ENCODE measurements at places on chromosomes 3 and 15.
A peak's percentile ranks its signal among the peaks of the same experiment; 100 is the strongest.

- no peak for DNase-seq
- H3K4me1 ChIP-seq = no peaks in the 10 kb centered on the region
- peaks cover 18% of the 10 kb centered on the region for H3K27me3 ChIP-seq
- no peaks in the 10 kb centered on the region for H3K36me3 ChIP-seq
- no peak overlapping the region for H3K27ac ChIP-seq
These were observed 127.6 kb downstream of the RAB11A start for GRCh38 chr15:65996901-65997300.

DNA sequence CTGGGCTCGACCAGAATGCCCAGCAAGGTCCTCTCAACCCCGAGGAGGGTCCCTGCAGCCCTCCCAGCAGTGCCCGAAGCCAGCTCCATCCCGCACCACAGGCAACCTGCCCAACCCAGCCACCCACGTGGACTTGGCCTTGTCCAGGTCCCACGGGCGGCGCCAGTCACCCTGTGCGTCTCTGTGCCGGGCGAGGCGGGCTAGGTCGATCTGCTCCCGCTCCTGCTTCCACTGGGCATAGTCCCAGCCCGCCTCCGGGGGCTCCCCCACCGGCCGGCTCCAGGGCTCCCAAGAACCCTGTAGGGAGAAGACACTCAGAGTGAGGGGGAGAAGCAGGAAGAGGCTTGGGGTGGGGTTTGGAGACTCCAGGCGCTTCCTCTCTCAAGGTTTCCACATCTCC is 3.1 kb downstream of the CCDC9B start:
- H3K27ac ChIP-seq = no peak overlapping the region
- no peak for DNase-seq
- H3K27me3 ChIP-seq = peaks cover 1% of the 10 kb centered on the region
- peaks cover 33% of the 10 kb centered on the region for H3K4me1 ChIP-seq

GRCh38 chr15:66186049-66186825 is 67.3 kb downstream of the MEGF11 start:
- peaks cover 18% of the 10 kb centered on the region for H3K27me3 ChIP-seq
- no peaks in the 10 kb centered on the region for H3K4me1 ChIP-seq
- no peak overlapping the region for H3K4me3 ChIP-seq
- no peak for DNase-seq
- no peaks in the 10 kb centered on the region for H3K36me3 ChIP-seq
- no peak overlapping the region for H3K27ac ChIP-seq

- H3K36me3 ChIP-seq = no peaks in the 10 kb centered on the region
- DNase-seq = no peak
- peaks cover 3% of the 10 kb centered on the region for H3K4me1 ChIP-seq
- no peak overlapping the region for H3K4me3 ChIP-seq
These were observed 58.7 kb downstream of the TPRA1 start for GRCh38 chr3:127531821-127532220.

- H3K36me3 ChIP-seq = no peaks in the 10 kb centered on the region
- peaks cover 4% of the 10 kb centered on the region for H3K27me3 ChIP-seq
- no peak overlapping the region for H3K27ac ChIP-seq
- no peak for DNase-seq
- H3K4me1 ChIP-seq = no peaks in the 10 kb centered on the region
These were observed 340.0 kb downstream of the IL20RB start for GRCh38 chr3:137297770-137298169.

DNA sequence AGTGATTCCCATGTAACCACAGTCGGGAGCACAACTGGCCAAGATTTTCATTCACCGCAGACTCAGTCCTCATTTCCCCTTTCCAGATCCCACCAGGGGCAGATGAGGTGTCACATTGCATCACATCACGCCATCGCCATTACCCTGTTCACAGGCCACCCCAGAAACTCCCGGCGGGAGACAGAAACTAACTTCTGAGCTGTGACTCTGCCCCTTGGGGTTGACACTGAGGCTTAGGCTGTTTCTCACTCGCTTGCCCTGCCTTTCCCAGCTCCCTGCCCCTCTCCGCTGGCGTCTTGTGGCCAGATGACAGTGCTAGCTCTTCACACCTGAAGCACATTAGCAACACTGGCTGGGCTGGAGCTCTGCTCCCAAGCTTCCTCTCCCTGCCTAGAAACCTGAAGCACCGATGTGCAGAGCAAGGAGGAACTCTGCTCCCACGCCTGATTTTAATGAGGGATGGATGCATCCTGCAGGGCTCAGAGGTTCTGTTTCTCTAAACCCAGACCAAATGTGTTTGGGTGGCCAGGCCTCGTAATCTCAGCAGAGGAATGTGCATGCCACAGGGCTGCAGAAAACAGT is 88.8 kb upstream of the CTDSPL start:
- no peak overlapping the region for H3K4me3 ChIP-seq
- no peak for DNase-seq
- H3K36me3 ChIP-seq = no peaks in the 10 kb centered on the region
- no peak overlapping the region for H3K27ac ChIP-seq

GRCh38 chr3:134449277-134449676 is 36.5 kb downstream of the ANAPC13 start:
- no peak overlapping the region for H3K27ac ChIP-seq
- H3K4me1 ChIP-seq = no peaks in the 10 kb centered on the region
- peaks cover 11% of the 10 kb centered on the region for H3K36me3 ChIP-seq
- peaks cover 21% of the 10 kb centered on the region for H3K27me3 ChIP-seq
- DNase-seq = no peak

GRCh38 chr3:42535981-42536784 is 33.7 kb downstream of the VIPR1 start:
- no peaks in the 10 kb centered on the region for H3K27me3 ChIP-seq
- peak; percentile 31 for DNase-seq
- no peak overlapping the region for H3K4me3 ChIP-seq
- no peaks in the 10 kb centered on the region for H3K36me3 ChIP-seq
- peak overlapping the region; percentile 79 for H3K27ac ChIP-seq
- H3K4me1 ChIP-seq = peaks cover 44% of the 10 kb centered on the region

DNA sequence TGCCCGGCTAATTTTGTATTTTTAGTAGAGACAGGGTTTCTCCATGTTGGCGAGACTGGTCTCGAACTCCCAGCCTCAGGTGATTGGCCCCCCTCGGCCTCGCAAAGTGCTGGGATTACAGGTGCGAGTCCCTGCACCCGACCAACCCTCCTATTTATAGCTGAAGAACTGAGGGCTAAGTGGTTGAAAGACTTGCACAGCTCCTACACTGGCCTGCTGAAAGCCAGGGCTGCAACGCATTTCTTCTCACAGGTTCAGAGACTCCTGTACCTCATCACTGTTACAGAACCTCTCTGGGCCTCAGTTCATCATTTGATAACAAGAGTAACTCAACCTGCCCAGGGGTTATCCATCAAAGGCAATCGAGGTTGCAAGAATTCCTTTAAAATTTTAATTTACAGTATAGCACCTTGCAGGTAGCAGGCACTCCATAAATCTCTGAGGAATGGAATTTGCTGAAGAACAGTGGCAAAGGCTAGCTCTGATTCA is 626.5 kb upstream of the TBL1XR1 start:
- H3K36me3 ChIP-seq = no peaks in the 10 kb centered on the region
- H3K27ac ChIP-seq = no peak overlapping the region
- no peak overlapping the region for H3K4me3 ChIP-seq
- H3K4me1 ChIP-seq = peaks cover 3% of the 10 kb centered on the region

- H3K36me3 ChIP-seq = no peaks in the 10 kb centered on the region
- DNase-seq = peak; percentile 60
- no peak overlapping the region for H3K4me3 ChIP-seq
- H3K4me1 ChIP-seq = no peaks in the 10 kb centered on the region
These were observed 11.6 kb downstream of the MYL3 start for GRCh38 chr3:46851364-46852333.

DNA sequence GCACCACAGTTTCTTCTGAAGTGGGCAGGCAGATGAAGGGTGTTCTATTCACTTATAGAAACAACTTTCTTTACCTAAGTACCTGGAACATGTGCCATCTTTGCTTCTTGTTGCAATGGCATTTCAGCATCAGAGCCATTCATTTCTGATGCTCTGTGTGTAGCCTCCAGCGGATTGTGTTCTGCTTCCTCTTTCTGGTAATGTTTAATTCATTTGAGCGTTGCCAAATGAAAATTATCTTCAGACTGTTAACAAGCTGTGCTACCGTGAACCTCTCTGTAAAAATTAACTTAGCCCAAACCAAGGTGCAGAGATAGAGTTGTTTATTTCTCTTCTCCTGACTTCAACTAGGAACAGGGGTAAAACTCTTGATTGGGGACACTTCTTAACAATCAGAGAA is 302.0 kb downstream of the EDEM1 start:
- no peak for DNase-seq
- no peak overlapping the region for H3K27ac ChIP-seq
- no peak overlapping the region for H3K4me3 ChIP-seq
- H3K36me3 ChIP-seq = no peaks in the 10 kb centered on the region
- H3K27me3 ChIP-seq = peaks cover 15% of the 10 kb centered on the region

GRCh38 chr3:178097576-178097975 is 438.7 kb upstream of the KCNMB2 start:
- no peaks in the 10 kb centered on the region for H3K27me3 ChIP-seq
- no peak for DNase-seq
- H3K27ac ChIP-seq = no peak overlapping the region

DNA sequence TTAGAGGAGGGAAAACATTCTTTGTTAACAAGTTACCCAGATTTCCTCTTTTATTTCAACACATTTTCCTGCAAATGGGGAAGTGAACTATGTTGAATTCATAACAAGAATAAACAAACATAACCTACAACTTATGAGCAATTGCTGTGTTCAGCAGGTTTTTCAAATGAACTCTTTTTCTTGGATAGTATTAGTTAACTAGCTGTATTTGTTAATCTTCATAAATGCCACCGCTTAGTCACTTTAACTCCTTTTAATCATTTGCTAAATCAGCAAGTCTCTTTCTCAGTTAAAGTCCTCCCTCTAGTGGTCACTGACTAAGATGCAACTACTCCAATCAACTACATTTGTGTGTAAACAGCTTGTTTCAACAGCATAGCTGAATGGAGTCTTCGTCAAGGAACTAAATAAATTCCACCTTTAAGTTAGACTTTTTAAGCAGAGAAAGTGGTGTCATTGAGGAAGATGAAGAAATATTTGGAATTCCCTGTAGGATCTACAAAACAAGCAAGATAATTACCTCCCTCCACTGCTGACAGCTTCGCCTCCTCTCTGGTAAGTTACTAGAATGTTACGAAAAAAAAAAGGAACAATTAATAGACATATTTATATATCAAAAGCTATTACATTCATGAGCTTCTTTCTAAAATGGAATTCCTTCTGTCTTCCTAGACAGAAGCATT is 1122.0 kb downstream of the ROBO1 start:
- no peak overlapping the region for H3K27ac ChIP-seq
- no peaks in the 10 kb centered on the region for H3K36me3 ChIP-seq
- H3K4me1 ChIP-seq = no peaks in the 10 kb centered on the region
- no peak for DNase-seq
- H3K27me3 ChIP-seq = no peaks in the 10 kb centered on the region

Data from naive thymus-derived CD8-positive, alpha-beta T cell (primary cell).